ENCODE measurements at places on chromosomes 4 and X. TPM values are rescaled to one million over a fixed set of nuclear protein-coding genes. Genes with fewer than 3 reads are reported as not detected.

The MMRN1 gene
- 5.5 TPM for polyA plus RNA-seq

The MCF2 gene
- not detected for polyA plus RNA-seq

The FHIP1A gene
- not detected for polyA plus RNA-seq

The SH3RF1 gene
- polyA plus RNA-seq, result 0.80 TPM

DNA sequence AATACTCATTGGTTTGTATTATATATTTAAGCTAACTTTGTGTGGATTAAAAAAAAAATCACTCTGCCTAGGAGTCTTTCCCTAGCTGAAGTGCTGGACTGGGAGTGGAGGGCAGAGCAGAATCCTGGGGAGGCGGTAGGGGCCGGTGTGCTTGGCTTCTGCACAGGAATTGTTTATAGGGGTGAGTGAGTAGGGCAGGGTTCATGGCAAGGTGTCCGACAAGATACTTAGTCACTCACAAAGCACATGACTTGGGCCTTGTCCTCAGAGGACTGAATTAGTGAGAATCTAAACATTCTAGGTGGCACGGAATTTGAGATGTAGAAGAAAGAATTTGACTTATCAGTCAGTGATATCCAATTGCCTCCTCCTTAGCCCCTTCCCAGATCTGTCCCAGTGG is 32.2 kb downstream of the FNIP2 start:
- no peak for DNase-seq
- H3K27ac ChIP-seq, result no peak overlapping the region
- no peaks in the 10 kb centered on the region for H3K36me3 ChIP-seq
- peaks cover 93% of the 10 kb centered on the region for H3K27me3 ChIP-seq
- H3K4me1 ChIP-seq, result no peaks in the 10 kb centered on the region

GRCh38 chr4:75916091-75916661 is 13.9 kb upstream of the PPEF2 start:
- peak; percentile 31 for DNase-seq
- H3K4me1 ChIP-seq, result no peaks in the 10 kb centered on the region
- no peak overlapping the region for H3K4me3 ChIP-seq
- H3K36me3 ChIP-seq, result peaks cover 9% of the 10 kb centered on the region

- H3K27me3 ChIP-seq, result peaks cover 8% of the 10 kb centered on the region
- H3K27ac ChIP-seq, result peak overlapping the region; percentile 51
- peaks cover 17% of the 10 kb centered on the region for H3K4me1 ChIP-seq
- no peaks in the 10 kb centered on the region for H3K36me3 ChIP-seq
- peak overlapping the region; percentile 18 for H3K4me3 ChIP-seq
Observed at GRCh38 chrX:155876704-155877103, 4.4 kb upstream of the VAMP7 start.

- no peaks in the 10 kb centered on the region for H3K27me3 ChIP-seq
- no peak for DNase-seq
- no peaks in the 10 kb centered on the region for H3K36me3 ChIP-seq
- no peak overlapping the region for H3K4me3 ChIP-seq
- H3K4me1 ChIP-seq, result no peaks in the 10 kb centered on the region
- H3K27ac ChIP-seq, result no peak overlapping the region
Observed at GRCh38 chr4:21726255-21726815, 222.2 kb downstream of the KCNIP4 start.

DNA sequence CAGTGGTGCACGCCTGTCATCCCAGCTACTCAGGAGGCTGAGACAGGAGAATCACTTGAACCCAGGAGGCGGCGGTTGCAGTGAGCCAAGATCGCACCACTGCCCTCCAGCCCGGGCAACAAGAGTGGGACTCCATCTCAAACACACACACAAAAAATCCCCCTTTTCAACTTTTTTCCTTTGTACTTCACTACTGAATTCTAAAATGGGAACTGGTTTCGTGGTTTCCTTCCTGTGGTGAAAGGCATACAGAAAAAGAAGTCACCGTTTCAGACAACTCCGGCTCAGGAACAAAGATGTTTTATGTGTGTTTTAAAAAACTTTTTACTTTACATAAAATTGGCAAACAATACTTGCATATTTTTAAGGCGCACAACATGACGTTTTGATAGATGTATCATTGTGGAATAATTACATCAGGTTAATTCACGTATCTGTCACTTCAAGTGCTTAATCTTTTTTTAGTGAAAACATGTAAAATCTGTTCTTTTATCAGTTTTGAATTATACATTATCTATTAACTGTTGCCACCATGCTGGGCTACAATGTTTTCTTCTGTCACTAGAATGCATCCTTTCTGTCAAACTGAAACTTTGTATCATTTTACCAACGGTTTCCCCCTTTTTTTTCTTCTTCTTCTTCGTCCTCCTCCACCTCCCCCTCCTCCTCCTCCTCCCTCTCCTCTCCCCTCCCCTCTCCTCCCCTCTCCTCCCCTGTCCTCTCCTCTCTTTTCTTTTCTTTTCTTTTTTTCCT is 186.0 kb downstream of the CRLF2 start:
- peak overlapping the region; percentile 91 for H3K4me3 ChIP-seq
- peak; percentile 38 for DNase-seq
- H3K36me3 ChIP-seq, result no peaks in the 10 kb centered on the region
- peaks cover 21% of the 10 kb centered on the region for H3K4me1 ChIP-seq
- H3K27me3 ChIP-seq, result no peaks in the 10 kb centered on the region

- DNase-seq, result no peak
- no peak overlapping the region for H3K4me3 ChIP-seq
- H3K4me1 ChIP-seq, result no peaks in the 10 kb centered on the region
- no peaks in the 10 kb centered on the region for H3K27me3 ChIP-seq
- H3K36me3 ChIP-seq, result no peaks in the 10 kb centered on the region
Observed at GRCh38 chr4:91958596-91958995, 345.2 kb upstream of the GRID2 start.

GRCh38 chr4:36325926-36326325 is 44.5 kb downstream of the DTHD1 start:
- no peak for DNase-seq
- H3K4me1 ChIP-seq, result peaks cover 52% of the 10 kb centered on the region
- no peaks in the 10 kb centered on the region for H3K27me3 ChIP-seq
- H3K27ac ChIP-seq, result peak overlapping the region; percentile 74
- peak overlapping the region; percentile 11 for H3K4me3 ChIP-seq

DNA sequence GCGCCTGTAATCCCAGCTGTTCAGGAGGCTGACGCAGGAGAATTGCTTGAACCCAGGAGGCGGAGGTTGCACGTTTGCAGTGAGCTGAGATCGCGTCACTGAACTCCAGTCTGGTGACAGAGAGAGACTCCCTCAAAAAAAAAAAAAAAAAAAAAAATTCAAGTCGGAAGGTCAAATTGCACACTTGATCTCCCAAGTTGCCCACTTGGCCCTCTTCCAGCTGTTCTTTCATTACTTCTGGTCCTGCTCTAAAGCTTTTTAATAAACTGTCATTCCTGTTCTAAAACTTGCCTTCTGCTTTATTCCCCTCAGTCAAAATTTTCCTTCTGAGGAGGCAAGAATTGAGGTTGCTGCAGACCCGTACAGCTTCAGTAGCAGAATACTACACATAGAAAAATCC is 2358.0 kb downstream of the ARAP2 start:
- DNase-seq, result no peak
- H3K27ac ChIP-seq, result no peak overlapping the region
- H3K4me3 ChIP-seq, result no peak overlapping the region
- H3K4me1 ChIP-seq, result no peaks in the 10 kb centered on the region

DNA sequence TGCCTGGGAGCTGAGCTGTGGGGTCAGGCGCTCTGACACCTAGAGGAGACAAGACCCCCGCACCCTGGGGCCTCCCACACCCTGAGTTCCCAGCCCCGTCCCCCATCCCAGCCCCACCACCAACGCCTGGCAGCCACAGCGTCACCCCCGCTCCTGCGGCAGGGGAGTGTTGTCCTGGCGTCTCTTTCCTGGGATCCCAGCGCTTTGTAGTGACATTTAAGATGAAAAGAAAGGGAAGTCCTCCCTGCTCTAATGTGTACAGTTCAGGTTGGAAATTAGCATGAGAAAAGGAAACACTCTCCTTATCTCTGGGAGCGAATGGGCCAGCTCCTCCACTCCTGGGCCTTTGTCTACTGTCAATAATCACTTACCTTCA is 112.1 kb downstream of the FAM53A start:
- peak overlapping the region; percentile 55 for H3K4me3 ChIP-seq
- no peaks in the 10 kb centered on the region for H3K36me3 ChIP-seq
- DNase-seq, result no peak
- H3K4me1 ChIP-seq, result peaks cover 6% of the 10 kb centered on the region
- H3K27ac ChIP-seq, result no peak overlapping the region

All from naive B cell (primary cell).